ENCODE measurements at places on chromosomes 1 and 21.

DNA sequence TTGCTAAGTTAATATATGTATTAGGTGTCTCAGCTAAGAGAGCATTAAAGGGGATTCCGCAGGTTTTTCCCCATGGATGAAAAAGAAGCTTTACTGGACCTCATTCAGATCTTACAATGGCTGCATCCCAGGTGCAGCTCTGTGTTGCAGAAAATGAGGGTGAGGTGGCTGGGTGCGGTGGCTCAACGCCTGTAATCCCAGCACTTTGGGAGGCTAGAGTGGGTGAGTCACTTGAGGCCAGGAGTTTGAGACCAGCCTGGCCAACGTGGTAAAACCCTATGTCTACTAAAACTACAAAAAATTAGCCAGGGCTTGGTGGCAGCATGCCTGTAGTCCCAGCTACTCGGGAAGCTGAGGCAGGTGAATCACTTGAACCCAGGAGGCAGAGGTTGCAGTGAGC lies 58.5 kb upstream of the MORC3 start:
- no peak for DNase-seq

- no peak for DNase-seq
Measured at GRCh38 chr1:2989976-2990375, 31.3 kb upstream of the ACTRT2 start.

DNA sequence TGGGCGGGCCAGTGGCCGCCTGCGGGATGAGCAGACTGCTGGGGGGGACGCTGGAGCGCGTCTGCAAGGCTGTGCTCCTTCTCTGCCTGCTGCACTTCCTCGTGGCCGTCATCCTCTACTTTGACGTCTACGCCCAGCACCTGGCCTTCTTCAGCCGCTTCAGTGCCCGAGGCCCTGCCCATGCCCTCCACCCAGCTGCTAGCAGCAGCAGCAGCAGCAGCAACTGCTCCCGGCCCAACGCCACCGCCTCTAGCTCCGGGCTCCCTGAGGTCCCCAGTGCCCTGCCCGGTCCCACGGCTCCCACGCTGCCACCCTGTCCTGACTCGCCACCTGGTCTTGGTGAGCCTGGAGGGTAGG lies 2.1 kb downstream of the B4GALT2 start:
- no peak for DNase-seq

GRCh38 chr1:27403065-27403726 lies 10.8 kb downstream of the GPR3 start:
- peak; percentile 88 for DNase-seq

- no peak for DNase-seq
Measured at GRCh38 chr1:160544647-160545046, 21.6 kb upstream of the SLAMF6 start.

DNA sequence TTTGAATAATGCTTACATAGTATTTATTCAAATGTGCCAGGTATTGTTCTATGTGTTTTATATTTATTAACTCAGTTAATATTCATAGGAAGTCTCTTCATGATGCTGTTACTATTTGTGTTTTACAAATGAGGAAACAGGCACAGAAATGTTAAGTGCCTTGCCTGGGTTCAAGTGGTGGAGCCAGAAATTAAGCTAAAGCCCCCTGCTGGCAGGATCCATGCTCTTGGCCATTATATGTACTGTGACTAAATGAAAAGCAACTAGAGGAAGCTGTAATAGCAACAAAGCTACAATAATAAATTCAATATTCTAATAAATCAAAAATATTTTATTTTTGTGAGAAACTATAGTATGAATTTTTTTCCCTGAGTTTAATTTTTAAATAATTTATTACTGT lies 30.0 kb downstream of the IARS2 start:
- no peak for DNase-seq
